ENCODE measurements at places on chromosomes 3 and 15.
A peak's percentile ranks its signal among the peaks of the same experiment; 100 is the strongest.

- DNase-seq, result no peak
Measured at GRCh38 chr3:85476891-85477495, 518.2 kb downstream of the CADM2 start.

DNA sequence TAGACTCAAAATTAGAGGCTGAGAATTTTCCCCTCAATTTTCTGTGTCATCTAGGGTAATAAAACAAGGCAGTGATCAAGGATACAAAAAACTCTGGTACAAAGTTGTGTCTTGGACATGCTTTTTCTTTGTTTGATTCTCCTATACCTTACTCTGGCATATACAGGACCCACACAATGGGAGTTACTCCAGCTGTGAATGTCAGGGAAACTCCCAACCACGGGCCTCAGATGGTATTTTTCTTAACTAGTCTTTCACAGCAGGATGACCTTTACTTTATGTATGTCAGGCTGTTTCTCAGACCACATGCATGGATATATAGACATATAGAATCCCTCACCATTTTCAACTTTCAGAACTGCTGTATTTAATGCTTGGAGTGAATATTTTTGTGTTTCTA lies 41.3 kb downstream of the FEZF2 start:
- DNase-seq, result no peak

GRCh38 chr3:52420388-52420787 lies 24.5 kb downstream of the SEMA3G start:
- DNase-seq, result no peak

- no peak for DNase-seq
Measured at GRCh38 chr3:175307642-175308041, 448.5 kb downstream of the NAALADL2 start.

GRCh38 chr3:5226783-5227182 lies 39.3 kb downstream of the EDEM1 start:
- DNase-seq, result no peak

DNA sequence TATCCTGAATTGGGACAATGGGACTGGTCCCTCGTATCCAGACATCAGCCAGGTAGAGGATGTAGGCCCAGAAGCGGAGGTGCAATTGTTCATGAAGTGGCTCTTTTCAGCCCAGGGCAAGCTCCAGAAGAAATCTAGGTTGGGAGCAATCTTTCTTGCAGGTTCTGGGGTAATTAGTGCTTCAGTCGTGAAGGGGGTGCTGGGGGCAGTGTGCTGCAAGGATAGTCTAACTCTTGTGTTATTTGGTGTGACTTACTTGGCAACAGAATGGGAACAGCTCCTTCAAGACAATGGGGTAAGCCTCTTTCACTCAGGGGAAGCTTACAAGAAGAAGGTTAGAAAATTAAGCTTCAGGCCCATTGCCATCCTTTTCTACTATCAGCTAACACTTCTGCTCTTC lies 273.0 kb downstream of the DIPK2A start:
- no peak for DNase-seq

GRCh38 chr3:23937296-23937695 lies 7.8 kb upstream of the NR1D2 start:
- no peak for DNase-seq

GRCh38 chr15:92290359-92290992 lies 103.2 kb upstream of the ST8SIA2 start:
- no peak for DNase-seq

- no peak for DNase-seq
Measured at GRCh38 chr15:74809242-74809641, 3.4 kb upstream of the LMAN1L start.

- no peak for DNase-seq
Measured at GRCh38 chr3:15542614-15543013, 21.1 kb upstream of the COLQ start.

GRCh38 chr15:63463036-63463435 lies 41.4 kb upstream of the USP3 start:
- no peak for DNase-seq

- no peak for DNase-seq
Measured at GRCh38 chr3:108311797-108312196, 15.4 kb downstream of the HHLA2 start.

GRCh38 chr3:181929501-181929900 lies 217.8 kb downstream of the SOX2 start:
- DNase-seq, result no peak

- DNase-seq, result no peak
Measured at GRCh38 chr3:134428401-134428800, 54.2 kb upstream of the AMOTL2 start.

DNA sequence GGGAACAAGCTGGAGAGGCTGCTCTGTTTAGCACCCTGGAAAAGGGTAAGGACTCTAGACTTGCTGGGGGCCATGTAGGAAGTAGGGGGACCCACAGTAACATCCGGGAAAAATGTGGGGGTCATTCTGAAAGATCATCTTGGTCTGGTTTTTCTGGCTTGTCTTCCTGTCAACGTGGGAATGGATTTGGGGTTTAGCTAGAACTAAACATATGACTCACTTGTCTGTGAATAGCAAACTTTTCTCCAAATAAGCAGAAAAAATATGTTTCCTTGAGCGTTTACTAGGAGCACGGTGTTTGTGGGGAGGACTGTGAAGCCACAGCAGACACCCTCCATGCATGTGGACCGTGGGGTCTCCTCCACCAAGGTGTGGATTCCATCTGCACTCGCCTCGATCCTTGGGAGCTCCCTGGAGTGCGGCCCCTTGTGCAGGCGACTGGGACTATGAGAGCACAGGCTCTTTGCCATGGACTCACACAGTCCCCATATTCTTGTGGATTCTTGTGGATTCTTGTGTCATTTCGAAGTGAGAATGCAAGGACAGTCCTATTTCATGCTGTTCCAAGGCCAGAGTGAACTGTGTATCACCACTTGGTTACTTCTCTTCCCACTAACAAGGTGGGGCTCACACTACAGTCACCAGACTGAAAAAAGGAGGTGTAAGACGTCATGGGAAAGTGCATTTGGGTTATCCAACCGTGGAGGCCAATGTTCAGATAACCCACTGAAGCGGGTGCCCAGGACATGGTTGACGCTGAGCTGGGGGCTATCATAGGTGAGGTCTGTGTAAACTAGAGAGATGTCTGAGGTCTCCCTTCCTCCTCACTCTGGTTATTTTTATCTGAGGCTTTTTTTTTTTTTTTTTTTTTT lies 25.5 kb downstream of the PGPEP1L start:
- DNase-seq, result no peak

DNA sequence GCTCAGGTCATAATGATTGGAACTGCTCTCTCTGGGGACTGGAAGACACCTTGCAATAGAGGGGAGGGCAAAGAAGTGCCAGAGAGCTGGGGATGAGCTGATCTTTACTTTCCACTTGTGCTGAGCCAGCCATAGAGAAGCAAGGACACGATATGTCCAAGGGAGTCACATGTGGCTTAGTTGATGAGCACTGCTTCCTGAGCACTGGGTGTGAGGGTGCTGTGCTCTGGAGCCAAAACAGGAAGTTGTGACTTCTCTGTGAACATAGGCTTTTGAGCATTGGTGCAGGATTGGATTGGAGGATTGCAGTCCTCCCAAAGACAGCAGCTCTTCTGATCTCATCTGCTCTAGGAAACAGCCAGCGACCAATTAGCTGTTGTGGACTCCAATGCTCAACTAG lies 6.7 kb downstream of the PARP14 start:
- no peak for DNase-seq

GRCh38 chr3:23834082-23834870 lies 28.5 kb downstream of the UBE2E1 start:
- DNase-seq, result no peak

GRCh38 chr3:16322189-16322588 lies 57.2 kb downstream of the OXNAD1 start:
- no peak for DNase-seq

- DNase-seq, result no peak
Measured at GRCh38 chr3:55682461-55682860, 195.4 kb upstream of the WNT5A start.

DNA sequence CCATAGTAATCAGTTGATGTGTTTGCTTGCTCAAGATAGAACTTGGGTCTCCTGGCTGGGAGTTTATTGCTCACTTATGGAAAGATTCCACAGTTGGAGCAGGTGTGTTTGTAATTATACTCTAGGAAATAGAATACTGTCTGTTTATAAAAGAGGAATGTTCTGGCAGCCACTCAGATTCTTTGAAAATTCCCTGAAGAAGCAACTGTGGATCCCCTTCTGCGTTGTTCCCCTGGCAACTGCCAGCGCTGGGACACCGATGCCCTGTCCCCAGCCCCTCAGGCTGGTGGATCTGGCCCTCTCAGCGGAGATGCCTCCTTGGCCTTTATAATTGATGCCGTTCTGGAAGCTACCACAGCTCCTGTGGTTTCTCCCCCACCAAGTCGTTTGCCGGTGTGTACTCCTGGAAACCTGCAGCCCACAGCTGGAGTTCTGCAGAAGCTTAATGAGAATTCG lies 225.9 kb downstream of the ITPR1 start:
- no peak for DNase-seq

DNA sequence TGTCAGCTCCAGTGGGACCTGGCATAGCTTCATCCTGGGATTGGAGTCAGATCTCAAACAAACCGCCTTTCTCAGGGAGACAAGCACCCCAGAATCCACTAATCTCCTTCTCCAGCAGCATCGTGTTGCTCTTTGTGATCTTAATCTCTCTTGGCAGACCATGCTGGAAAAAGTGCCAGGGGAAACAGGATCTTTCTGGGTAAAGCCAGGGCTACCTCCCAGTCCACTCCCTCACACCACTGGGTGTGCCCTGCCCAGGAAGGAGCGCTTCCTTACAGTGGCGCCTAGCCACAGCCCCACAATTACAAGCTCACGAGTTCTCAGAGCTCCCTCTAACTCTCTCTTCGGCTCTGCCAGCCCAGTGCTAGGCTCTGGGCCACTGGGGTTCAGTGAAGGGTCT lies 32.2 kb downstream of the RPLP1 start:
- DNase-seq, result no peak

DNA sequence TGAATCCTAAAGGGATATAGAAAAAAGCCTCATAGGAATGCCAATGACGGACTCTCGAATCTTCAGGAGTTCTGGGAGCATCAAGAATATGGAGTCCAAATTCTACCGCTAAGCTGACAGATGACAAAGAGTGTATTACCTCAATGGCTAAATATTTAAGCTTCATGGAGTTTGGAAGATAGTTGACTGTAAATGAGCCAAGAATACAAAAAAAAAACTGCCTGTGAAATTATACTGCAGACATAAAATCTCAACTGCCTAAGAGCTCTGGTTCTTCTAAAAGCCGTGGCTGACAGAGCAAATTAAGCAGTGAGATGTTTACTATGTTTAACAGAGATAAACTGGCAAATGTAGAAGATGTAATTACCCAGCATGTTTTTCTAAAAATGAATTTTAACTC lies 140.0 kb downstream of the GADL1 start:
- no peak for DNase-seq

DNA sequence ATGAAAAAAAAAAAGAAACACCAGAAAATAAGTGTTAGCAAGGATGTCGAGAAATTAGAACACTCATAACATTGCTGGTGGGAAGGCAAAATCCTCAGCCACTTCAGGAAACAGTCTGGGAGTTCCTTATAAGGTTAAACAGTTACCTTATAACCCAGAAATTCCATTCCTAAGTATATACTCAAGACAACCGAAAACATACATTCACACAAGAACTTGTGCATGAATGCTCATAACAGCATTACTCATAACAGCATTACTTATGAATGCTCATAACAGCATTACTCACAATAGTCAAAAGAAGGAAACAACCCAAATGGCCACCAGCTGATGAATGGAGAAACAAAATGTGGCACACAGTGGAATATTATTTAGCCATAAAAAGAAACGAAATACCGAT lies 34.8 kb upstream of the DCP1A start:
- no peak for DNase-seq

DNA sequence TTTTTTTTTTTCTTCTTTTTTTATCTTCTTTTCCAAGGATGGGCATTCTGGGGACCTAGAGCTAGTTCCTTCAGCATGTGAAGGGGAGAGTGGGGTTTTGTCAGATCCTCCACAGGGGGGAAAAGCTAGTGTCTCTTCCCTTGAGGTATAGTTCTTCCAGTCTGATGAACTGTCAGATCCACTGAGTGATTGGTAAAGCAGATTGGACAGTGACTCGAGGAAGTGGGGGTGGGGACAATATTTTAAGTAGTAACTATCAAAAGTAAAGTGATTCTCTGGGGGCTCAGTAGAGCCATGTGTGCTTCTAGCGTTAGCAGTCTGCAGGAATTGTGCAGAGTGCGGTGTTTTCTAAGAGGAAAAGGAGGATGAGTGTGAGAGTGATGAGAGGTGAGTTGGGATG lies 62.0 kb upstream of the TRIM71 start:
- no peak for DNase-seq

- DNase-seq, result no peak
Measured at GRCh38 chr15:40247406-40247971, 8.6 kb downstream of the PAK6 start.

DNA sequence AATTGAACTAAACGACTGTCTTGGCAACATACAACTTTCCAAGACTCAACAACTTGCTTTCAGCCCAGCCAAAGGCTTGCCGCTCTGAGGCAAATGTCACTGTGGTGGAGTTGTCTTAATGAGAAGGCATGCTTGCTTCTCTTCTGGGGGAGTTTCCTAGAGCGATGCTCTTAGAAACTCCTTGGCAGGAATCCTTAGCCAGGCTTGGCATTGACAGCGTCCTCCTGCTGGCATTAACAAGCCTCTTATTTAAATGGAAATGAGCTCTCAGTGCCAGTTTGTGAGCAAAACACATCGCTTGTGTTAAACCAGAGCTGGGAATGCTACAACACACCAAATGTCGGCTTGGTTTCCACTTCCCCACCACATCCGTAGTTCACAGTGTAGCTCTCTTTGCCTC lies 265.5 kb upstream of the TPRG1 start:
- no peak for DNase-seq

GRCh38 chr3:110343945-110344344 lies 727.7 kb upstream of the NECTIN3 start:
- DNase-seq, result peak; percentile 3

DNA sequence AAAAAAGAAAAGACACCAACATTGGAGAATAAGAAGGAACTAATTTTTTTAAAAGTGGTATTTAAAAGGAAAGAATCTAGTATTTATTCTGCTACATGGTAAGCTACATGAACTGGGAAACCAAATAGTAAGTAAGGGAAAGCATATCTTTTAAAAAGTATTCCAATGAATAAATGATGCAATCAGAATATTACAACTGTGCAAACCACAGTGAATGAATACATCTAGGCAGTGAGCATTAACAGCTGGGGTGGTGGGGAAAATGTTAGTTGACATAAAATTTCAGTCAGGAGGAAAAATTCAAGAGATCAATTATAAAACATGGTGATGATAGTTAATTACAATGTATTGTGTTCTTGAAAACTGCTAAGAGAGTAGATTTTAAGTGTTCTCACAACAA lies 16.9 kb downstream of the ICE2 start:
- no peak for DNase-seq

GRCh38 chr3:69535613-69536012 lies 149.7 kb upstream of the FRMD4B start:
- DNase-seq, result no peak

All from Calu3 (cell line).